ENCODE measurements at places on chromosomes 13 and 19.

- no peak for DNase-seq
Observed at GRCh38 chr19:38375748-38376147, 1.4 kb downstream of the PSMD8 start.

- peak; percentile 11 for DNase-seq
Observed at GRCh38 chr19:5057860-5058259, 88.9 kb downstream of the KDM4B start.

DNA sequence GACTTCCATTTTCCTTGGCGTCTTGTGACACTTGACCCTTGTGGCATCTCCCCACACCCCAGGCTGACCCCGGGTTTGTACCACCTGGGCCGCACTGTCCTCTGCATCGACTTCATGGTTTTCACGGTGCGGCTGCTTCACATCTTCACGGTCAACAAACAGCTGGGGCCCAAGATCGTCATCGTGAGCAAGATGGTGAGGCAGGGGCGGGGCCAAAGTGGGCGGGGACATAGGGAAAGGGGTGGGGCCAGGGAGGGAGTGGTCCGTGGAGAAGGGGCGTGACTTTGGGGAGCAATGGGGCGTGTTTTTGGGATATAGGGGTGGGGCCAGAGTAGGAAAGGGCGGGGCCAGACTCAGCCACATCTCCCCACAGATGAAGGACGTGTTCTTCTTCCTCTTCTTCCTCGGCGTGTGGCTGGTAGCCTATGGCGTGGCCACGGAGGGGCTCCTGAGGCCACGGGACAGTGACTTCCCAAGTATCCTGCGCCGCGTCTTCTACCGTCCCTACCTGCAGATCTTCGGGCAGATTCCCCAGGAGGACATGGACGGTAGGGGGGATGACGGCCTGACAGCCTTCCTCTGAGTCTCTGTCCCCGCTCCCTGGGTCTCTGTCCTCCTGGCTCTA is 42.8 kb downstream of the TRPM4 start:
- DNase-seq: no peak

GRCh38 chr13:106568299-106569003 is 514 bp upstream of the ARGLU1 start:
- no peak for DNase-seq

DNA sequence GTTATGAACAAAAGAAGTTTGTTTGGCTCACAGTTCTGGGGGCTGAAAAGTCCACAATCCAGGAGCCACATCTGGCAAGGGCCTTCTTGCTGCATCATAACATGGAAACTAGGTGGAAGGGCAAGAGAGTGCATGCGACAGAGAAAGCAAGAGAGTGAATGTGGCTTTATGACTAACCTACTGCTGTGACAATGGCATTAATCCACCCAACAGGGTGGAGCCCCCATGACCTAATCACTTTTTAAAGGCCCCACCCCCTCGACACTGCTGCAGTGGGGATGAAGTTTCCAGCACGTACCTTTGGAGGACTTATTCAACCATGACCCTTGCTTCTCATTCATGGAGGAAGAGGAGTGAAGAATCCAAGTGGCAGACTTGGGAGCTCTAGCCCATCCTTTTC is 30.0 kb upstream of the RFXAP start:
- no peak for DNase-seq

GRCh38 chr19:5686647-5687359 is 3.3 kb upstream of the RPL36 start:
- DNase-seq: peak; percentile 85

DNA sequence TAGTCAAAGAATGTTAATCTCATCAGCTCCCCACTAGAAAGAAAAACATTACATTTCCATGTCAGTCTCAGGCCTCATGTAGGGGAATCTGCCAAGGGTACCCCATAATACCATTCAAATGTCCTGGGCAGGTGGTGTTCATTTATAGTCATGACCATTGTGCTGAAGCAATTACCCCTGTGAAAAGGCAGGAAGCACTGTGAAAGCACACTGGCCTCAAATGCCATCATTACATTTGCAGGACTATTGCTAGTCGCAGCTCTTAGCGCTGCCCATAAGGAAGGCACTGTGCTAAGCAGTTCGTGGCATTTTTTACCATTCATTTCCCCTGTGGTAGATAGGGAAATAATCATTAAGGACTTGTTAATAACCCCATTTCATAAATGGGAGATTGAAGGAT is 109.0 kb downstream of the LHFPL6 start:
- DNase-seq: no peak

DNA sequence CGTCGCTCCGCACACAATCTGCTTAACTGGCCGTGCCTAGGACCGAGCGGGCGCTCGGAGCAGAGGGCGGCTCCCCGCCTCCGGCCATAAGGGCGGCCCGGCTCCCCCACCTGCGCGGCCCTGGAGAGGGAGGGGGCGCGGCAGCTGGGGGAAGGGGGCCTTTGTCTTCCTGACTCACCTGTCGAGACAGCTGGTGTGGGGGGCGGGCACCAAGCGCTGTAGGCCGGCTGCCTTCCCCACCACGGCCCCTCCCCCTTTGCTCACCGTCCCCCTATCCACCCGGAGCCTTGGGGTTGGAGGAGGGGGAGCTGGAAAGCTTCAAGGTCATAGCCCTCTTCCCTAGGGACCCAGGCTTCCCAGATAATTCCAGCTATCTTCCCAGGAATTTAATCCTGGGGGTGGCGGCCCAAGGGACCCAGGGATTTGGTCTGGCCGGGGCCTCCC is 1.2 kb downstream of the VASP start:
- DNase-seq: peak; percentile 73

DNA sequence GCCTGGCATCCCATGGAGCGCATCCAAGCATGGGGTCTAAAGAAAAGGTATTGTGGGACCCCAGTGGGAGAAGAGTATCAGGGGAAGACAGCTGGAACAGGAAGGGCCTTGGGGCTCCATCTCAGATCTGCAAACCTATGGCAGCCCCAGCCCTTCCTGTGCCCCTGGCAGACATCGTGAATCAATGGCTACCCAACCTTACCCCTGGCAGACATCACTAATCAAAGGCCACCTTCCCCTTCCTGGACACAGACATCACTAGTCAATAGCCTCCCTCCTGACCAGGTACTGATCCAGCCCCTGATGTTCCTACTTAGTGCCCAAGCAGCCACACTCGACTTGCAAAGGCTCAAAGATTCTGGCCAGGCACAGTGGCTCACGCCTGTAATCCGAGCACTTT is 15.8 kb downstream of the F2RL3 start:
- DNase-seq: no peak

- DNase-seq: no peak
Observed at GRCh38 chr19:47322058-47322457, 9.9 kb upstream of the C5AR2 start.

DNA sequence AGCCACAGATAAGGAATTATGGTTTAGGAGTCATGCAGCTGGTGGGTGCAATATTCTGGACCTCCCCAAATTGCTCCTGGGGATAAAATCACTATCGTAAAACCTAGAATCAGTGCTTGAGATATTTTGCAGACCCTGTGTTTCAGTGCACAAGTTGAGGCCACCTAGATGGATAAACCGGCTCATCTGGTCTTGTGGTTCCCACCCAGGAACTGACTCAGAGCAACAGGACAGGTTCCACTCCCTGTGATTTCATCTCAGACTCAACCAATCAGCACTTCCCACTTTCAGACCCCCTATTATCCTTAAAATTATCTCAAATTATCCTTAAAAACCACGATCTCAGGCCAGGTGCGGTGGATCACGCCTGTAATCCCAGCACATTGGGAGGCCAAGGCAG is 21.0 kb downstream of the FBXL12 start:
- DNase-seq: no peak

DNA sequence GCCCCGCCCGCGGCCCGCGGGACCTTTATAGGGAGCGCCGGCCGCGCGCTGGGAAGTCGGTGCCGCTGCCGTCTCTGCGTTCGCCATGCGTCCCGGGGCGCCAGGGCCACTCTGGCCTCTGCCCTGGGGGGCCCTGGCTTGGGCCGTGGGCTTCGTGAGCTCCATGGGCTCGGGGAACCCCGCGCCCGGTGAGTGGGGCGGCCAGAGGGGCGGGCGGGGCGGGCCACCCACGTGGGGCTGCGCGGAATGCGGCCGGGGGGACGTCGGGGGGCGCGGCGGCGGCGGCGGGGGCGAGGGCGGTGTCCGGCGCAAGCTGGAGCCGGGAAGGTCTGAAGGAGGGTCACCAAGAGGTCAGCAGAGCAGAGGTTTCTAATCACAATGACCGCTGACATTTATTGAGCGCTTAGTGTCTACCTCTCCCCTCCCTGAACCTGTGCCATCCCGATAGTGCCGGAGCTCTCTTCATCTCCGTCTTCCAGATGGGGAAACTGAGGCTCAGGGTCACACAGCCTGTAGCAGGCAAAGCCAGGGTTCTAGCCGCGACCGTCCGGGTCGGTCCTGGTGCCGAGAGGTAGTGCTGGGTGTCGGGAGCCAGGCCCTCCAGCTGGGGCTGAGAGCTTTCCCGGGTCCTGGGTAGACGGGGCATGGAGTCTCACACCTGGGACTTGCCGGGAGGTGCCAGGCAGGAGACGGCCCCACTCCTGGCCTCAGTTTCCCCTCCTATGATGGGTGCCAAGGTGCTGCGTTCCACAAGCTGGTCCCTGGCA is at the start of gene FSTL3:
TSS of gene FSTL3 (plus strand) at position 54 of the 767 bp plus-strand sequence. CDS start at position 86, 32 bp downstream.
- DNase-seq: no peak

DNA sequence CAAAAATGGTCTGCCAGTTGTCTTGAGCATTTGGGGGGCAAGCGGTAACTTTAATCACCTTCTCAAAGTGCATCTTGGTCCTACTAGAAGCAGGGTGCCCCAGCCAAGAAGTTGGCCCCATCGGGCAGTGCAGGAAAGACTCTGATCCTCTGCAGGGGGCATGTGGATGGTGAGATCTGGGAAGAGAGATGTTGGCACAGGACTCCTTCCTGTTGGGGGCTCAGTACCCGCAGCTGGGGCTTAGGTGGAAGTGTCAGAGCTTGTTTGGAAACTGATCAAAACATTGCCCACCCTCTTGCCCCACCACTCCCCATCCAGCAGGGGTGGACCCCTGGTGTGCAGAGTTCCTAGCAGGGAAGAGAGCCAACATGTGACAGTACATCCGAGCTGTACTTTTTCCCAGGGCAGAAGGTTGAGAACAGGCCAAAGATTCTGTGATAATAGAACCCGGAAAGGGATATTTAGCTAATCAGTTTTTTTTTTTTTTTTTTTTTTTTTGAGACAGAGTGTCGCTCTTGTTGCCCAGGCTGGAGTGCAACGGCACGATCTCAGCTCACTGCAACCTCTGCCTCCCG is 8.8 kb downstream of the RRAS start:
- no peak for DNase-seq

- DNase-seq: no peak
Observed at GRCh38 chr13:87676254-87677042, 5.3 kb downstream of the SLITRK5 start.

DNA sequence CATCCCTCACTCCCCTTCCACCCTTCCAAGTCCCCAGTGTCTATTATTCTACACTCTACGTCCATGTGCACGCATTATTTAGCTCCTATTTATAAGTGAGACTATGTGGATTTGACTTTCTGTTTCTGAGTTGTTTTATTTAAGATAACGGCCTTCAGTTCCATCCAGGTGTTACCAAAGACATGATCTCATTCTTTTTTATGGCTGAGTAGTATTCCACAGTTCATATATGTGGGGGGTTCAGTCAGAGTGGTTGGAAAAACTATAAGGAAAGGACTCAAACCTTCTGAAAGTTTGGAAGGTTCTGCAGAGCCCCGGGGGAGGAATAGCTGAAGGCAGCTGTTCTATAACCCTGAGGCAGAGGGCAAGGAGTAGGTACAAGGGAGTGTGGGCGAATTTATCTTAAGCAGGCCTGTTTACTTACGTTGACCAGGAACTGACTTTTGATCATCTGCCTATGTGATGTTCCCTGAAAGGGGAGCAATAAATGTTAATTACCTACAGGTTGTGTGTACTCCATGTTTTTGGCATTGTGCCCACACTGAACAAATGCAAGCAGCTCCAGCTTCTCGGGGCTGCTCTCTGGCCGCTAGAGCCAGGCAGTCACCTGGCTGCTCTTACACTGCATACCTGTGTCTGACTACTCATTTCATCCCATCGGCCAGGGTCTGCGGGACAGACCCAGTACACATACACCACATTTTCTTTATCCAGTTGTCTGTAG is 13.5 kb upstream of the ADGRE1 start:
- no peak for DNase-seq

- DNase-seq: no peak
Observed at GRCh38 chr19:41149831-41150230, 35.6 kb downstream of the CYP2F1 start.

GRCh38 chr13:20772401-20773131 is 1.2 kb downstream of the EEF1AKMT1 start:
- DNase-seq: no peak

DNA sequence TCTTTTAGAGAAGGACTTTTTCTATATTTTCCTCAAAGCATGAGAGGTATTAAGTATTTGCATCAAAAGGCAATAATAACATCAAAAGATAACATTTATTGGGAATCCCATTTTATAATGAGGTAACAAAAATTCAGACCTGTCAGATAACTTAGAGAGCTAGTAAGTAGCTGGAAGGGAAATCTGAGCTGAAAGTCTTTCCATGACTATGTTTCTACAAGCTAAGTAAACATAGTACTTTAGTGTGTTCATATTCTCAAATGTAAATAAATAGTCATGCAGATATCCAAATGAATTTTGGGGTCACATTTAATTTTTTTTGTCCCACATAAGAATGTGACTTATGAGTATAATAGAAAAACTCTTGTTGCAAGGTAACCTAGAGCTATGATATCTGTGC is 87.3 kb upstream of the FBXL3 start:
- no peak for DNase-seq

DNA sequence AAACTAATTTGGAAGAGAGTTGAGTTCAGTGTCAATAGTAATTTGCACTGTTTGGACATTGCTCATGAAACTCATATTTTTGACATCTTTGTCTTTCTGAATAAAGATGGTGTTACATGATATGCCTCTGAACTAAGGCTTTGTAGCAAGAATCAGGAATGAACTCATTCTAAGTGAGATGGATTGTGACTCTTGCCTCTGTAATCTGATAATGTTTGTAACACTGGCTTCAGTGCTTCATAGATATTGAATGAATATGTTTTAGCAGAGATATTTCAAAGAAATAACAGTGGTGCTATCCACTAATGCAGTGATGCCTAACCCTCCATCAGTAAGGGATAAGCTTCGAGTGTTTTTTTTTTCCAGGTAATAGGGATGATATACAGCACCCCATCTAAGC is 32.9 kb downstream of the TEX26 start:
- no peak for DNase-seq

DNA sequence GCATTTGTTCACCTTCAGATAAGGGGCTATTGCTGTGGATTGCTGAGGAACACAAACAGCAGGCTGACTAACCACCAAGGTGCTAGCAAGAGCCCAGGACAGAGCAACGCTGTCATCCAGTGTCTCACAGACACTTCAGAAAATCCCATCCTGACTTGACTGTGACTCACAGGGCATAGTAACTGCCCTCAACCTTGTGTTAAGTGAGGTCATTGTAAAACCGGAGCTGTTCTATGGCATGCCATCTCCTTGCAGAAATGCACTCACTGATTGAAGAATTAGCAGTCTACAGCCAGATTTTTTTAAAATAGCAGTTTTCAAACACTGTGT is 51.1 kb downstream of the TNFRSF19 start:
- no peak for DNase-seq

Data from COR-L47 (cell line).